ENCODE measurements at places on chromosomes 4 and X.

- DNase-seq: no peak
These were observed 406.0 kb downstream of the BCOR start for GRCh38 chrX:39691724-39692123.

DNA sequence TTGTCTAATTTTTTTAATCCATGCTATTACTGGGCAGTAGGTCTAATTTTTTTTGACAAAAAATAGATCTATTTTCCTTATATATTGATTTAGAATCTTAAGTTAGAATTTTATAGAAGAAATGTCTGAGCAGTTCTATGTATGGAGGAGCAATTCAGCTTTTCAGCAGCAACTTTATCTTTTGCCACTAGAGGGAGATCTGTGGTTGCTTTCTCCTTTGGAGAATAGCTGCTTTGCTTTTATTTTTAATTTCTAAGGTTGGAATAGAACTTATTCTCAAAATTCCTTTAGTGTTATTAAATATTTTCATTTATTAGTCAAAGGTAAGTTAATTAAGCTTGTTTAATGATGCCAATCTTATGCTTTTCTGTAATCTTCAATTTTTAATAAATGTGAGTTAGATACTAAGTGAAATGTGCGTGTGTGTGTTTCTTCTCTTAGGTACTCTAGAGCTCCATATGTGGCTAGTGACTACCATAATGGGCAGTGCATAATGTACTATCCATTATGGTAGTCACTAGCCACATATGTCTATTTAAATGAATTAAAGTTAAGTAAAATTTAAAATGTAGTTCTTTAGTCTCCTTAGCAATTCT, 29.3 kb downstream of the FAM199X start:
- DNase-seq: no peak

- DNase-seq: peak; percentile 92
These were observed 200.4 kb downstream of the PTTG2 start for GRCh38 chr4:38160487-38161207.

GRCh38 chr4:83074086-83074704, 39.2 kb downstream of the COPS4 start:
- peak; percentile 86 for DNase-seq

GRCh38 chr4:183607894-183608293, 51.1 kb downstream of the RWDD4 start:
- DNase-seq: no peak

DNA sequence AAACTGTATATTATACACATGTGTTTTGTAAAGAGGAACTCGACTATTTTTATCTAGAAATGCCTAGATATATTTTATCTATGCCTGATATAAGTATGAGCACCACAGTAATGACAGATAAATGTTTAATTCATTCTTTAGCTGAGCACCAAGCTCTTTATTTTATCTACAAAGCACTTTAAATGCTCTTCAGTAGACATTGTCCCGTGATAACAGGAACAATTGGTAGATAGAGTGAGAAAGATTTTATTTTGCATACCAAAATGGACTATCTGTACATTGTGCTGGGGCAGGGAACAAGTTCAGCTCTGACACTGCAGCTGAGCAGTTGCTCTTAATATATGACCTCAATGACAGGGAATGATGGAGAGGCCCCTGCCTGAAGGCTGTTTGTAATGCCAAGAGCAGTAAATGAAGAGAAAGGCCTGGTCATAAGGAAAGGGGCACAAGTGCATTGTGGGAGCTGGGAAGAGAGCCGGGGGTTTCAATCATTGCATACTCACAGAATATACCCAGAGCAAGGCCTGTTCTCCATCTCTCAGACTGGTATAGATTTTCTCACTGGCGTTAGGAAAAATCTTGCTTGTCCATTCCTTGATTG, 57.3 kb downstream of the SEPTIN11 start:
- no peak for DNase-seq

- DNase-seq: no peak
These were observed 113.0 kb downstream of the NHS start for GRCh38 chrX:17488036-17488435.

DNA sequence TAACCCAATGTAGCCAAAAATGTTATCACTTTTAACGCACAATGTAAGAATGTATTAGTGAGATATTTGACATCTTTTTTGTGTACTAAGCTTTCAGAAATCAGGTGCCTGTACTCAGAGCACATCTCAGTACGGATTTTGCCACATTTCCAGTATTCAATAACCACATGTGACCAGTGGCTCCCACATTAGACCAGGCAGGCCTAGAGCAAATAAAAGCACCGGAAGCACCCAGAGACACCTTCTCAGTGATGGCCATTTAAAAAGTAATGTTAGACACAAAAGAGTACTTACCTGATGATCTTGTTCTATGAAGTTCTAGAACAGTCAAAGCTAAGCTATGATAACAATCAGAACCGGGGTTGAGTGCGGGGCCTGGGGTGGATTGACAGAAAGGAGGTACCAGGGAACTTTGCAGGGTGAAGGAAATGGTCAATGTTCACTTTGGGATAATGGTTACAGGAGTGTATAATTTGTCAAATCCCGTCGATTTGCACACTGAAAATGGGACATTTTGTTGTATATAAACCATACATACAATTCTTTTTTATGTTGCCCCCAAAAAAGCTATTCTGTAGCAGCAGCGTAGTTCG, 1.2 kb downstream of the CTPS2 start:
- DNase-seq: no peak

DNA sequence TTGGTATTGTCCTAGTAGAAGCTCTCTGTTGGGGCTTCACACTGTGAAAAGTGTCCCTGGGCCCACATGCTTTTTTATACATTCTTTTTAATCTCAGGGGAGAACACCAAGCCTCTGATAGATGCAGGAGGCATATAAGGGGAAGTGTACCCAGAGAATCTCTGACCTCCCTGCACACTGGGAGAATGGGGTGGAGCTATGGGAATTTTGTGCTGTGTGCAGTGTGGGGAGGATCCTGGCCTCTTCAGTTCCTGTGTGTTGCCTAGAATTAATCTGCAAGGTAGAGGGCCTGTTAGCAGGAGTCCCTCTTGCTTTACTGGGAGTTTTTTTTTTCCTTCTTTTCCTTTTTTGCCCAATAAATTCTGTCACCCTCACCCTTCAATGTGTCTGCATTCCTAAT, 49.2 kb upstream of the SPIN4 start:
- DNase-seq: no peak

- DNase-seq: no peak
These were observed 48.6 kb upstream of the TMEM164 start for GRCh38 chrX:109954333-109954732.

DNA sequence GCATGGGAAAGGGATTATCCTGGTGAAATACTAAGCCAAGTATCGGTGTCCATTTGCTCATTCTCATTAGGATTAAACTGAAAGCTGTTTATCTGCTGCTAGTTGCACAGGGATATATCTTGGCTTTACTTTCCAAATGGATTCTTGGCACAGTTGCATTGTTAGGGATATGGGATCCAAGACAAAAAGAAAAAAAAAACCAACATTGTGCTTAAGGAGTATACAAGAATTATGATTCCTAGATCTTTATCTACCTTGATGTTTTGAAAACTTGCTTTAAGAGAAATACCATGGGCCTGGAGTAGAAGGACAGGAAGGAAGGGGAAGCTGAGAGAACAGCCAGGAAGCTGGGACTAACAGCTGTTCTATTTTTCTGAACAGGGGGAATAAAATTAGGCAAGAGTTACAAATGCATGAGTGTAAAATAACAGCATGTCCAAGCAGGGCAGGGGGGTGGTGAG, 107.6 kb downstream of the ATXN3L start:
- DNase-seq: no peak

DNA sequence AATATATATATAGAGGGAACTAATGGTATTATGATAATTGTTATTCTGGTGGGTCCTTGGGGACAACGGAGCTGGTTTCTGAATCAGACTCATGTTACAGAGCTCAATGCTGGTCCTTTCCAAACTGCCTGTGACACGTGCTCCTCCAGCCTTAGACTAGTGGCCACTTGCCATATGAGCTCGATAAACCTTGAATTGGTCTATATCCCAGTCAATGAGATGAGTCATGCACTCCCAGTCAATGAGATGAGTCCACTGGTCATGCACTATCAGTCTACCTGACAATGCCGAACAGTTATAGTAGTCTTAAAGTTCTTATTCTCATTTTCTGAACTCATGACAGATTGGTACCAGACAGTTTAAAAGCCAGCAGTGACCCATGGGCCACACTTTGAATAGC, 325.2 kb downstream of the LDB2 start:
- peak; percentile 23 for DNase-seq

DNA sequence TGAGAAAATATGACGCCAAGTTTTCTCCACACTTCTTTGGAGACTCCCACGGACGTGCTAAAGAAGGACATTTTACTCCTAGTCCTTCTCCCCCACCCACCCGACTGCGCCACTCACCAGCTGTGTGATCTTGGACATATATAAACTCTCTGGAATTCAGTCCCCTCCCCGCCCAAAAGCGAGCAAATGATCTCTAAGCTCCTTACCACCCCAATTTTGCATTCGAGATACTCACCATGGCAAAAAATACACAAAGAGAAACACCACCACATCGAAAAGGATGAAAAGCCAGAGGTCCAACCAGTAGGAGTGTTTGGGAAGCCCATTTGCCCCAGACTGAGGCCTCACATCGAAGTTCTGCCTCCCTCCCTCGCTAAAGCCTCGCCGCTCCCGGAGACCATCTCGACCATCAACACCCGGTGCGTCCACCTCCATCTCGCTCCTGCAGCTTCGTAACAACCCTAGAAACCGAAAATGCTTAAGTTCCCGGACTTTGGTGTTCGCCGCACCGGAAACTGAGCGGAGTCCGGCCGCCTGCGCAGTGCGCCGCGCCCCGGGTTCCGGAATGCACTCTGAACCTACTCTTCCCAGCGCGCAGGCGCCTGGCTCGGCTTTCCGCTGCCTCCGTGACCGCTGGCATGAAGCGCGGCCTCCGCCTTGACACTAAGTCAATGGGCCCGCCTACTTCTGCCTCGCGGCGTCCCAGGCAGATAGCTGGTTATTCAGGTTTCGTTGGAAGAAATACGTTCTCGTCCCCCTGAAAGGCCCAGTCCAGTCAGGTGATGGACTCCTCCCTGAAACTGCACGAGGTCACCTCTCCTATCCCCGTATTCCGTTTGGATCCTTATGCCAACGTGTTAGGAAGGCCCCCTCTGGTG, 21.6 kb downstream of the FABP2 start:
- peak; percentile 86 for DNase-seq

DNA sequence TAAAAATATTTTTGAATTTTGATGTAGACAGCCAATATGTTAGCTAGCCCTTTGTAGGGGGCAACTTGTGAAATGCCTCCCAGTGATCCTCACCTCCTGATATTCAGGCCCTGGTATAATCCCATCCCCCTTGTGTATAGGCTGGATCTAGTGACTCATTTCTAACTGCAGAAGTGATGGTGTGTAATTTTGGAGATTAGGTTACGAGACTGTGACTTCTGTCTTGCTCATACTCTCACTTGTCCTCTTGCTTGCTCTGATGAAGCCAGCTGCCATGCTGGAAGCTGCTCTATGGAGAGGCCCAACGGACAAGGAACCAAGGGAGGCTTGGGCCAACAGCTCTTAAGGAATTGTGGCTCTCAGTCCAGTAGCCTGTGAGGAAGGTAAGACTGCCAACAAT, 61.7 kb downstream of the GPR82 start:
- DNase-seq: no peak

DNA sequence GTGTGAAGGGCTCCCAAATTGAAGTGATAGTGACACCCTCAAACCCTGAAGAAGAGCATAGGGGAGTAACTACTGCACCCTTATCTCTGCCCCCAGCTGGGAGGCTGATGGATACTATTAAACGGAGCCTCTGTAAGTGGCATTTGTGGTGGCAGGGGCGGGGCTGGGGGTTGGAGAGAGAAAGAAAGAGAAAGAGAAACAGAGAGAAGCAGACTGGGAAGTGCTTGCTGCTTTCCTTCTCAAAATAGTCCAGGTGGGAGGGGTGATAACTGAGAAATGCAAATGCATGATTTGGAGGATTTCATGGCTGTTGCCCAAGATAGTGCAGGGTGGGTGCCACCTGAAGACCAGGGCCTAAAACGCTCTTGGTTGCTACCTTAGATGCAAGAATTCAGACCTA, 253.5 kb upstream of the GATB start:
- no peak for DNase-seq

GRCh38 chrX:39328661-39329060, 527.4 kb downstream of the MID1IP1 start:
- no peak for DNase-seq

DNA sequence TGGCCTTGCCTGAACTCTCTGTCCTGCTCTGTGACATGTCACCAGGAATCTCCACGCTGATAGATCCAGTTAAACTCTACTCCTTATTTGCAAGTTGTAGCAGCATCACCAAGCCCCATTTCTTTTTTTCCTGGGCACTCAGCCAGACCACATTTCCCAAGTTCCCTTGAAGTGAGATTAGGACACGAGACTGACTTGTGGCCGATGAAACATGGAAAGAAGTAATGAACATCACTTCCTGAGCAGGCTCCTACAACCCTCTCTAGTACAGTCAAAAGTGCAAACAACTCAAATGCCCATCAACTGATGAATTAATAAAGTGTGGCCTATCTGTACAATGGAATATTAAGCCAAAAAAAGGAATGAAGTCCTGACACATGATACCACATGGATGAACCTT, 74.6 kb downstream of the MAP3K15 start:
- DNase-seq: no peak

DNA sequence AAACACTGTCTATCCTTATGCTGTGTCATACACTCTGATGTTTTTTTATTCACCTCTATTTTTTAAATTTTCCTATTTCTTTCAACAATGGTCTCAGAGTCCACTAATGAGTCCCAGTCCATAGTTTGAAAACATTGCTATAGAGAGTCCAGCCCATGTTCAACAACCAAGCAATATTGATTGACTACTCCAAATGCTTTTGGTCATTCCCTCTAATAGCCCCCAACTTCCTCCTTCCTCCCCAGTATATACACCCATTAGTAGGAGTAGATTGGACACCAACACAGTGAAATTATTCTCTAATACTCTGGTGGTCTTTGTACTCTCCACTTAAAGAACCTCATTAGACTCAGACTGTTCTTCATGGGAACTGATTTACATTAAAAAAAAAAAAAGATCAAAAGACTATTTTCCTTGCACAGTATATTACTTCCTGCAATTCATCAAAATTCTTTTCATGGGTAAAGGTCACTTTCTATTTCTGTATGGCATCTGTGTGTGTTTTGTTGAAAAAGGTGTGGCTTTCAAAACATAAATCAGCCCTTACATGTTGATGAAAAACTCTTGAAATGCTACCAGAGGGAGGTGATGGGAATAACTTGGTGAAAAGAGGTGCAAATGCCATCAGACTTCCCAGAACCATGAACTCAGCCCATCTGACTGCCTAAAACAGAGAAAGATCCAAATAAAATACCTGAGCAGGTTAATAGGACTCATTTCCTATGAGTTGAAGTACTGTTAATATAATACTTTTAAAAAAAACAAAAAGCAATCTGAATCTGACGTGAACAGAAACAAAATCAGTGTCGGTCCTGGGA, 250.3 kb upstream of the KLF3 start:
- no peak for DNase-seq

- DNase-seq: no peak
These were observed 6.8 kb downstream of the TXK start for GRCh38 chr4:48127231-48127630.

Measured in fibroblast of the conjunctiva (primary cell).